CD4-positive, CD25-positive, alpha-beta regulatory T cell (primary cell): ENCODE measurements at places on chromosomes 5 and 9.

DNA sequence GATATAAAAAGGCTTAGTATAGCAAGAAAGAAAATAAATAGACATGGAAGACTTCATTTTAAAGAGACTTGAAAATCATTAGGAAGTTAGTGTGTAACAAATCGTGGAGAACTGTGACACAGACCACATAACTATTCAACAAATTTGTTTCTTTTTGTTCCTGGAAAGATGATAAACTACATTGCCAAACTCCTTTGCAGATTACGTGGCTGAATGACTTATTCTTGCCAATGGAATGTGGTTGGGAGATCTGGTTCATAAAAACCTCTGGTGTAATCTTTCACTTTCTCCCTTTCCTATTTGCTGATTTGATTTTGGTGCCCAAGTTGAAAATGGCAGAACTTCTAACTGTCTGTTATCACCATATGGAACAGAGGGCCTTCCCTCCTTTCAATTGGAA, 328.9 kb upstream of the MEF2C start:
- DNase-seq = no peak
- H3K4me1 ChIP-seq = no peaks in the 10 kb centered on the region
- H3K27ac ChIP-seq = no peak overlapping the region
- H3K36me3 ChIP-seq = no peaks in the 10 kb centered on the region
- no peaks in the 10 kb centered on the region for H3K27me3 ChIP-seq

DNA sequence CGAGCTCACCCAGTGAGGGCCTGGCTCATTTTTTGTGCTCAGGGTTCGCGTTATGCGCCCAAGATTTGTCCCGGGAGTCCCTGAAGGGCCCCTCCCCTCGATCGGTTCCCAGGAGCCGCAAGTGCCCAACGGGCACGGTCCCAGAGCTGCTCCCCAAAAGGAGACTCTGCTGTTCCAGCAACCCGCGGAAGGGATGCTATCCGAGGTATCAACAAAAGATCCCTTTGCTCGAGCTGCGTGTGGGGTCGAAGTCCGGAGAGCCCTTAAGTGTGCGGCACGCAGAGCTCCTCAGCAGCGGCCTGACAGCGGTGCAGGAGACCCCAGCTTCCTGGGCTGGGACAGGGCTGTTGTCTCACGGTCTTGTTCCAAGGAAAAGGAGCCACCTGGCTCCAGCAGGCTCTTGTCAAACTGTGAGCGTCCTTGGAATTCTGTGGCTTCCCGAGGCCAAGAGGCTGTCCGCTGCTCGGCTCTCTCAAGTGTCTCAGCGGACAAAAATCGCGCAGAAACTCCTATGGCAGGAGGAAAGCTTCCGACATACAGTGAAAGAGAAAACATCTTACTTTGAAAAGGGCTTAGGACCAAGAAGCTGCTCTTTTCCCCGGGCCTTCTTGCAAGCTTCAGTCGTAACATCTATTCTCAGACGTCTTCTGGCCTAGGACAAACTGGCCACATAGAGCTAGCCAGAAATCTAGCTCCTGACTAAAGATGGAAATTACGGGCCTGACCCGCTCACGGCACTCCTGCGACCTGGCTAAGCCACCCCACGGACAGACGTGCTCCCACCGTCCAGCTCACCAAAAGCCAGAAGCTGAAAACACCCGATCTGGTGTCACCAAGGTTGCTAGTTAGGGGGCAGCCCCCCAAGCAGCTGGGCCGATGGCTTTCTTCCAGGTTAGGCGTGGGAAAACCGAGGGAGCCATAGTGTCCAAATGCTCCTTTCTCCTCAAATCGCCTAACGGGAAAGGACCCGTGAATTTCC, 2.6 kb upstream of the FOXB2 start:
- no peaks in the 10 kb centered on the region for H3K36me3 ChIP-seq
- H3K27ac ChIP-seq = no peak overlapping the region
- no peak for DNase-seq
- peaks cover 38% of the 10 kb centered on the region for H3K27me3 ChIP-seq

DNA sequence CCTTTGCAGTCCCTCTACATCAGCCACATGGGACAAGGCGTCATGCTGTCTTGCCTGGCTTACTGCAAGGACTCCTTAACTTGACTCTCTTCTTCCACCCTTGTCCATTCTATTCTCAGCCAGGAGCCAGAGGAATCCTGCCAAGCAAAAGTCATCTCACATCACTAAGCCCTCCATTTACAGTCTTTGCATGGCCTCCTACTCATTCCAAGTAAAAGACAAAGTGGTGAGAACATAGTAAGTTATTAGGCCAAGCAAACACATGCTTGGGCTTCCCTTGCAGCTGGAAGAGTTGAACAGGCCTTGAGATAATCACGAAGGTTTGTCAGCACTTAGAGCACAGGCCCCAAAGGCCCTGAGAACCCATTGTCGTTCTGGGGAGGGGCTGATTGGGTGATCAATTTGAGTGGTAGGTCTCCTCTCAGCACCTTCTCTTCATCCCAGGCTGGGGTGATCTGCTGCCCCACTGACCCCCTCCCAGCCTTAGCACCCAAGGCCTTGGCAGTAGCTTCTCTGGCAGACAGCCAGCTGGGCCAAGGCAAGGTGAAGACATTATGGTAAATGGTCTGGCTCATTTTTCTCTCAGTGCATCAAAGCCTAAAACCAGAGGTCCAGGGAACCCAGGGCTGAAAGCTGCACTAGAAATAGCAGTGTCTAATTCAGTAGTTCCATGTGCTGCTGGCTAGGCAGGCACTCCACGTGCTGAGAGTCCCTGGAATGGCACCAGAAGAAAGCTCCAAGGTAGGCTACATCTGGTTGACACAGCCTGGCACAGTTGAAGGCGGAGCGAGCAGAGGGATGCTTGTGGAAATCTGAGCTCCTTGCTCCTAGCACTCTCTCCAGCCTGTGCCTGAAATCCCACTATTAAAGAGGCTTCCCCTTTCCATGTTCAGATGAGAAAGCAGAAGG, 121.4 kb downstream of the ASTN2 start:
- DNase-seq = no peak
- no peaks in the 10 kb centered on the region for H3K36me3 ChIP-seq
- no peak overlapping the region for H3K4me3 ChIP-seq
- H3K4me1 ChIP-seq = no peaks in the 10 kb centered on the region
- H3K27me3 ChIP-seq = no peaks in the 10 kb centered on the region

GRCh38 chr9:115208501-115208900, 90.5 kb upstream of the TNC start:
- DNase-seq = no peak
- H3K4me3 ChIP-seq = no peak overlapping the region
- no peaks in the 10 kb centered on the region for H3K4me1 ChIP-seq
- H3K27ac ChIP-seq = no peak overlapping the region
- no peaks in the 10 kb centered on the region for H3K36me3 ChIP-seq
- peaks cover 7% of the 10 kb centered on the region for H3K27me3 ChIP-seq

- no peak for DNase-seq
- H3K4me1 ChIP-seq = no peaks in the 10 kb centered on the region
- no peaks in the 10 kb centered on the region for H3K36me3 ChIP-seq
- no peak overlapping the region for H3K4me3 ChIP-seq
- no peak overlapping the region for H3K27ac ChIP-seq
Observed at GRCh38 chr9:72494051-72494450, 27.4 kb upstream of the TMC1 start.

DNA sequence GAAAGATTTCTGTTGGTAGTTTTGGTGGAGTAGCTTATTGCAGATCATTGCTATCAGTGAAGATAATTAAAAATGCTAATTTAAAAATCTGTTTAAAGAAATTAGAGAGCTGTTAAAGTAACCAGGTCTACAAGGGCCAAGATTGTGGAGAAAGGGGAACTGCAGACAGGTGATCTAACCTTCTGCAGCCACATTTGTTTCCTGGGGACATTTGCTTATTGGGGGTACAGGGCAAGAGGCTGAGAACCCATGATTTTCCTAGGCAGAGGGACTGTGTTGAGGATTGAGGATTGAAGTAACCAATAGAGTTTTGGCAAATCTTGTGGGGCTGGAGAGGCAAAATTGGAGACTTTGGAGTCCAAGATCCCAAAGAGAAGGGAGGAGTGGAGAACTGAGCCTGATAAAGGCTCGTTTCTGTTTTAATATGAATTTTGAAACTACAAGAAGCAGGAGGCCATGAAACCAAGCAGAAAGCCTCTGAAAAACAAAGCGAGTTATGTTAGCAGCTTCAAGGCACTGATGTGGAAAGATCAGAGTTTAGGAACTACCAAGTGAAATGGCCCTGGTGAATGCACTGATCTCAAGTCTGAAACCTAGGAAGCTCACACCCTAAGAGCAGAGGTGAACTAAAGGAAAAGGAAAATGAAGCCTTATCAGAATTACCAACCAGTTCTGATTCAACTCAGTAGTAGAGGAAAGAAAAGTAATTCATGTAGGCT, 219.8 kb upstream of the C9orf72 start:
- no peak overlapping the region for H3K4me3 ChIP-seq
- H3K27me3 ChIP-seq = no peaks in the 10 kb centered on the region
- H3K27ac ChIP-seq = no peak overlapping the region
- no peaks in the 10 kb centered on the region for H3K4me1 ChIP-seq
- no peaks in the 10 kb centered on the region for H3K36me3 ChIP-seq

DNA sequence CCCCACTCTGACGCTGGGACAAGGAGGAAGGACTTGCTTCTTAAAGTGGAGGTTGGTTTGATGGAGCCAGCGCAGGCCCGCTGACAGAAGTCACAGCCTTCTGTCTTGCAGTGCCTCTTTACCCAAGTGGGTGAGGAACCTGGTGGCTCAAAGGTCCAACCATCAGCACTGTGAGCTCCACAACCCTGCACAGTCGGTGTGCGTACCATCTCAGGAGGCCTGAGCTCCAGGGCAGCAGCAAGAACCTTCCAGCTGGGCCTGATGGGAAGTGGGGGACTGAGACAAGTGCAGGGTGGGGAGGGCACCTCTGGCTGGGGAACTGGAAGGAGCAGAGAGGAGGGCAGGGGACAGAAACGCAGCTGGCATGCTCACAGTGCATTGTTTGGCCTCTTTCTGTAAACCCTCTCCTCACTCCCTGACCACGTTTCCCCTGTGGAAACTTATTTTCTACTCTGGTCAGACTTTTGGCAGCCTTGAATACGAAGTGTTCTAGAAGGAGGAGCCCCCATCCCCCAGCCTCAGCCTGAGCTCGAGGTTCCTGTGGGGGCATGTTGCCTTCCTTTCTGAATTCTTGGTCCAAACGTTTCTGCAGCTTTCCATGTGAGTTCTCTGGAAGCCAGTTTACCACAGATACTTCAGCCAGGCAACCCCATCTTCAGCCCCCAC, 178.5 kb upstream of the PITX1 start:
- H3K36me3 ChIP-seq = no peaks in the 10 kb centered on the region
- H3K27me3 ChIP-seq = no peaks in the 10 kb centered on the region
- H3K4me3 ChIP-seq = no peak overlapping the region
- no peaks in the 10 kb centered on the region for H3K4me1 ChIP-seq

- H3K36me3 ChIP-seq = no peaks in the 10 kb centered on the region
- no peak for DNase-seq
- H3K27me3 ChIP-seq = no peaks in the 10 kb centered on the region
Observed at GRCh38 chr5:121640298-121640697, 211.4 kb upstream of the FTMT start.

GRCh38 chr9:127175764-127176163, 53.3 kb upstream of the ANGPTL2 start:
- no peaks in the 10 kb centered on the region for H3K4me1 ChIP-seq
- H3K27me3 ChIP-seq = no peaks in the 10 kb centered on the region
- no peaks in the 10 kb centered on the region for H3K36me3 ChIP-seq
- no peak overlapping the region for H3K4me3 ChIP-seq

- H3K4me3 ChIP-seq = no peak overlapping the region
- no peak for DNase-seq
- H3K36me3 ChIP-seq = no peaks in the 10 kb centered on the region
- H3K4me1 ChIP-seq = no peaks in the 10 kb centered on the region
- no peaks in the 10 kb centered on the region for H3K27me3 ChIP-seq
Observed at GRCh38 chr5:133924221-133924920, 44.1 kb downstream of the C5orf15 start.

- no peak for DNase-seq
- no peak overlapping the region for H3K4me3 ChIP-seq
- H3K27me3 ChIP-seq = no peaks in the 10 kb centered on the region
- no peaks in the 10 kb centered on the region for H3K36me3 ChIP-seq
- no peak overlapping the region for H3K27ac ChIP-seq
- no peaks in the 10 kb centered on the region for H3K4me1 ChIP-seq
Observed at GRCh38 chr5:44660251-44660650, 148.5 kb upstream of the MRPS30 start.

DNA sequence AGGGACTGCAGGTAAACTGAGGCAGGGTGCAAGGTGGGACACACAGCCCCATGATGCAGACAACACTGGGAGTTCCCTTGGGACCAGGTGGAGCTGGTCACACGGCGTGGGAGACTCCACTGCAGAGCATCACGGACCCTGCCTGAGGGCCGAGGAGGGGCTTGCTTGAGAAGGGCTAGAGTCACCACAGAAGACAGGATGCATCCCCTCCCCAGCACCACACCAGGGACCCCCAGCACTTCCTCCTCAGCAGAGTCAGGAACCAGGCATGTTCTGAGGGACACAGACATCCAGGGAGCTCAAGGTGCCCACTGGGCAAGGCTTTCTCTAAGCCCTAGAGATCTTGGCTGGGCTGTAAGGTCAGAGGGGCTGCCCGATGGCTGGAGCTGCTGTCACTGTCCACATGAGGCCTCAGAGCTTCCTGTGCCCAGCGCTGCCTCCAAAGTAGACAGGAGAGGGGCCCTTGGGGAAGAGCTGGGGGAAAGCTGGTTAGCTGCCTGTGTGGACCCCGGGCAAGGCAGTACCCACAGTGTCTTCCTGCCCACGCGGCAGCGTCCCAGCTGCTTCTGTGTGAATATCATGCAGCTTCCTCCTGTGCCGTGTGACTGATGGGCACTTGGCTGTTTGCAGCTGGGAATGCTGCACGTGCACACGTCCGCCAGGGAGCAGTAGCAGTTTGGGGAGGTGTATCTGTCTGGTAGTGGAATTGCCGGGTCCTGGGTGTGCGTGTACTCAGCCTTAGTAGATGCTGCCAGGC, 176.6 kb downstream of the CACNA1B start:
- H3K36me3 ChIP-seq = no peaks in the 10 kb centered on the region
- H3K27ac ChIP-seq = no peak overlapping the region
- no peak for DNase-seq
- no peaks in the 10 kb centered on the region for H3K27me3 ChIP-seq

- DNase-seq = no peak
- H3K36me3 ChIP-seq = peaks cover 11% of the 10 kb centered on the region
- no peaks in the 10 kb centered on the region for H3K4me1 ChIP-seq
Observed at GRCh38 chr5:154823605-154824004, 26.8 kb downstream of the FAXDC2 start.

DNA sequence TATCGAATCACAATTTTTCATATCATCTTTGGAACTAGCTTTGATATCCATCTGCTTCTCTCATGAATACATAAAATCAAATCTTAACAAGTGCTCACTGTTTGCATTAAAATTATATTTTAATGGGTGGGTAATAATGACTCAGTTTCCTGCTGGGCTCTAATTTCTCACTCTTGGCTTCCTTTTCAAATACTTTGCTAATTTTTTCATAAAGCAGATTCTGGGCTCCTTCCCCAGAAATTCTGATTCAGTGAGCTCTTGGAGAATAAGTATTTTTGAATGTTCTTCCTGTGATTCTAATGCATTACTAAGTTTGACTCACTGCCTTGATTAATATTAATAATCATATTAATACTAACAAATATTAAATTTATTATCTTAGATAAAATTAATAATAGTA, 48.9 kb downstream of the YIPF5 start:
- no peak overlapping the region for H3K27ac ChIP-seq
- no peaks in the 10 kb centered on the region for H3K36me3 ChIP-seq
- H3K4me1 ChIP-seq = no peaks in the 10 kb centered on the region
- no peak overlapping the region for H3K4me3 ChIP-seq
- DNase-seq = no peak
